NCI-H1436 treated with DMSO at 0.1 percent for 48 hours (cell line): ENCODE measurements at places on chromosomes 3 and 15.

DNA sequence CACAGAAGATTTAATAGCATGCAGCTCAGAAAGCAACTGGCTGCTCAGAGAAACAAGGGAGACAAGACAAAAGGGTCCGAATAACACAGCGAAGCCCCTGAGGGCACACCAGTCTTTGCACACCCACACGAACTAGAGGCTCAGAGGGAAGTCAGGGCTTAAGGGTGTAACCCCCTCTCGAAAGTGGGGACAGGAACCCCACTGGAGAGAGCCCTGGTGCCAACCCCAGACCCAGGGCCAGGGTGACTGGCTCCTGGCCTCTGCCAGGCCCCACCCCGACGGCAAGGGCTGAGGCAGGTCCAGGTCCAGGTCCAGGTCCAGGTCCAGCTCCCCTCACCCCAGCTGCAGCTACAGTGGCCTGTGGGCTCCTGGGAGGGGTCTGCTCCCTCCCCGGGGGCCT is 10.5 kb upstream of the PRR23E start:
- DNase-seq, result no peak

- no peak for DNase-seq
Observed at GRCh38 chr3:197327701-197328100, 29.3 kb upstream of the DLG1 start.

- no peak for DNase-seq
Observed at GRCh38 chr15:27767918-27768640, 331.0 kb downstream of the OCA2 start.

DNA sequence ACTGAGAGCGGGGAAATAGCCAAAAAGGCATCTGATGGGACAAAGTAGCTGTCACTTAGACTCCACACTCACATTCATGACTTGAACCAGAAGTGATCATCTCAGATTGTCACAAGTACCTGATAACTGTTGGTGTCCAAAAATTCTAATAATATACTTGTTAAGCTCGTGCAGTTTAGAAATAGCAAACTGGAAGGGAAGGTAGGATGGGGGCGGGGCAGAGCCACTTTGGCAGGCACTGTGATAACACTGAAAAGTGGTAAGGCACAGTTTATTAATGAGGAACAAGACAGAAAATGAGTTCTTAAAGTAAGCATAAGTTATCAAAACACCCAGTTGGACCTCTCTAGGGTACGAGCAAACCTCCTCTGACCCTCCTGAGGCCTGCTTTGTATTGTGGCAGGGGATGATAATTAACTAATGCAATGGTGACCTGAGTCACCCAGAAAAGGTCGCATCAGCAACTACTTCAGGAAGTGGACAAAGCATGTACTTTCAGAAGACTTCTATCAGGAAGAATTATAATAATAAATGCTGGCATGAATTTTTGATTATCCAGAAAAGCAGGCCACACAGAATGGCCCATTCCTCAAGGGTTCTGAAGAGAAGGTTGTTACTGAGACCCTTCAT is 54.4 kb downstream of the ADCY5 start:
- no peak for DNase-seq

GRCh38 chr3:57227930-57228751 is 612 bp downstream of the APPL1 start:
- no peak for DNase-seq

DNA sequence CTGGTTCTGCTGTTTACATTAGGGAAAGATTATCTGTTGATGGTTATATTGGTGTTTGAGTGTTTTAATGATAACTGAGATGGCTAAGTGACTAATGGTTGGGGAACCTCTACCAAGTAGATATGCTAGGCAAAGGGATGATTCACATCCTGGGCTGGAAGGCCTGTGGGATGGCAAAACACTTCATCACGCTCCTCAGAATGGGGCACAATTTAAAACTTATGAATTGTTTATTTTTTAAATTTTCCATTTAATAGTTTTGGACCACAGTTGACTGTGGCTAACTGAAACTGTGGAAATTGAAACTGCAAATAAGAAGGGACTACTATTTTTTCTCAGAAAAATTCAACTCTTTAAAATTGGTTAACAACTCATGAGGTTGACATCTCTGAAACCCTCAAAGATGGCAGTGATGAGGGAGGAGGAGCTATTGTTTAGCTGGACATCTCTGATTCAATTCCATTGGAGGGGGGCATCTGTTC is 100.5 kb upstream of the ZBED2 start:
- no peak for DNase-seq

- no peak for DNase-seq
Observed at GRCh38 chr3:78645628-78646310, 1122.0 kb downstream of the ROBO1 start.

GRCh38 chr3:195893044-195893395 is 15.3 kb downstream of the TNK2 start:
- no peak for DNase-seq

DNA sequence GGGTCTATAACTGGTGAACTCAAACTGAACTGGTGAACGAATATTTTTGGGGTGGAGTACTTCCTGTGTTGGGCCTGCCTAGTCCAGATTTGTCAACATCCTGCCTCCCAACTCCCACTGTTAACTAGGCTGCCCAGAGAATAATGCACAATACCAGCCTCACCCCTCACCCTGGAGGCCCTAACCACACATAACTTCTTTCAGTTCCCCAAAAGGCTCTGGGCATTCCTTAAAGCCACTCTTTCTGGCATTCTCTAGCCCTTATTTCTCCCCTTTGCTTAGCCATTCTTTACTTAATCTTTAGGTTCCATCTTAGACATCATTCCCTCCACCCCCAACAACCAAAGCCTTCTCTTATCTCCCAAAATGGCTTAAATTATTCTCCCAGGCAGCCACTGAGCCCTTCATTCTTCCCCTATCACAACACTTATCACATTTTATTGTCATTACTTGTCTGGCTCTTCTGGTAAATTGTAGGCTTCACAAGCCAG is 9.1 kb upstream of the SEC11A start:
- no peak for DNase-seq

- no peak for DNase-seq
Observed at GRCh38 chr15:33438396-33438795, 127.6 kb downstream of the RYR3 start.

- no peak for DNase-seq
Observed at GRCh38 chr15:75827691-75828090, 15.6 kb upstream of the UBE2Q2 start.

GRCh38 chr3:132119531-132119930 is 84.7 kb upstream of the CPNE4 start:
- no peak for DNase-seq

DNA sequence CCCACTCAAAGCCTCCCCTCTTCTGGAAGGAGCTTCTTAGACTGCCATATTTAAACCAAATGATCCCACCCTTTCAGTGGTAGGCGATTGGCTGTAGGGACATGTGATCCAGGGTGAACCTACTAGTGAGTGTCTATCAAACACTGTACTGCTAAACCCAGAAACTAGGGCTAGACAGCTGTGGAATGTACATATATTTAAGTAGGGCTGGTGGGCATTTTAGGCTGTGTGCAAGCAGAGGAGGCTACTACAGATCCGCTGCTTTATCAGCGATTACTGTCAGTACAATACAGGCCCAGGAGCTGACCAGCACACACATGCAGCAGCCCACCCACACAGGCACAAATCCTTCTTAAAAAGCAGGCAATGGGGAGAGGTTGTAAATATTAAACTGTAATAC is 15.4 kb upstream of the LARP6 start:
- no peak for DNase-seq

- no peak for DNase-seq
Observed at GRCh38 chr3:167318306-167318705, 61.8 kb downstream of the ZBBX start.

- no peak for DNase-seq
Observed at GRCh38 chr15:63198371-63199250, 9.2 kb downstream of the RAB8B start.

DNA sequence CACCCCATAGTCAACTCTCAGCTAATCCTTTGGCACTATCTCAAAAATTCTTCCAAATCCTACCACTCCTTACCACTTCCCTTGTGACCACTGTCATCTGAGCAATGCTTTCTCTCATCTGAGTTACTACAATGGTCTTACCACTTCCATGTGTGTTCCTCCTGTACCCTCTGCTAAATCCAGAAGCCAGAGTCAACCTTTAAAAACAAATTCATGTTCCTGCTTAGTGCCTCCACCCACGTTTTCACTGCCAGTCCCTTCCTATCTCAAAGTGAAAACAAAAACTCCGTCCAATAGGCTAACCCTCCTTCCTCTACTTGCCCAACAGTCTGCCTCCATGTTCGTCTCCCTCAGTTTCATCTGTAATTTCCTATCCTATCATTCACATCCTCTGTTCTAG is 109.0 kb downstream of the ADAMTS9 start:
- DNase-seq, result no peak

- DNase-seq, result no peak
Observed at GRCh38 chr3:14832975-14833722, 14.4 kb downstream of the FGD5 start.

GRCh38 chr15:45088801-45089711 is 24.9 kb downstream of the DUOX2 start:
- DNase-seq, result no peak

GRCh38 chr3:61648481-61648880 is 87.1 kb downstream of the PTPRG start:
- DNase-seq, result no peak

DNA sequence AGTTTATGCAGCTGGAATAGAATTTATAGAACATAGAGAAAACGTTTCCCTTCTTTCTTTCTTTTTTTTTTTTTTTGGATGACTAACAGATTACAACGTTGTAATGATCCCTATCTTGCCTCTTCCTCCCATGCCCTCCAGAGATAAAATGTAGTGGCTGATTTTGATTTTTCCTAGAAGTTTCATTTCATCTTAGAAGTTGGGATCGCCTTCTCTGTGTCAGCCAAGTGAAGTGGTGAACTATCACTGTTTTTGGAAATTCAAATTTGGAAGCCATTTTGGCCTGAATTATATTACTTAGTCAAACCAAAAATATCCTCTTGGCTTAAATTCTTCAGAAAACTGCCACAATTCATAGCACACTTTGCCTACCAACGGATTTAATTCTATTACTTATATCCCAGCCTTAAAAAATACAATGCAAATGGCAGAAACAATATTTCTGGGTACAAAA is 1025.5 kb upstream of the NR2F2 start:
- DNase-seq, result no peak

DNA sequence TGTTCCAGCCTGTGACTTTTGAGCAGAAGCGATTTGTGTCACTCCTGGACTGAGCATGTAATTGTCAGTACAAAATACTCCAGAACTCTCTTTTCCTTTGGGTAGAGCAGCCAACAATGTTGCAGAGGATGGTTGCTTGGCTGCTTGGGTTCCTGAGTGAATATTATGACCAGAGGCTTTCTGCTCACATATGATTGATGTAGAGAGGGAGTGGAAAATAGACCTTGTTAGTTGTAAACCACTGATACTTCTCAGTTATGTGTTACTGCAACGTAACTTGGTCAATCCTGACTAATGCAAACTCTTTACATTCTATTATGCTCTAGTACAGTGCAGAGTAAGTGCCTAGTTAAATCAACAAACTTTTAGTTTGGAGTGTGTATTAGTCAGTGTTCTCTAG is 322.6 kb upstream of the KCNH8 start:
- no peak for DNase-seq

- DNase-seq, result no peak
Observed at GRCh38 chr3:63976872-63977200, 46.5 kb downstream of the PSMD6 start.

GRCh38 chr3:36813305-36813704 is 49.0 kb upstream of the DCLK3 start:
- DNase-seq, result no peak

DNA sequence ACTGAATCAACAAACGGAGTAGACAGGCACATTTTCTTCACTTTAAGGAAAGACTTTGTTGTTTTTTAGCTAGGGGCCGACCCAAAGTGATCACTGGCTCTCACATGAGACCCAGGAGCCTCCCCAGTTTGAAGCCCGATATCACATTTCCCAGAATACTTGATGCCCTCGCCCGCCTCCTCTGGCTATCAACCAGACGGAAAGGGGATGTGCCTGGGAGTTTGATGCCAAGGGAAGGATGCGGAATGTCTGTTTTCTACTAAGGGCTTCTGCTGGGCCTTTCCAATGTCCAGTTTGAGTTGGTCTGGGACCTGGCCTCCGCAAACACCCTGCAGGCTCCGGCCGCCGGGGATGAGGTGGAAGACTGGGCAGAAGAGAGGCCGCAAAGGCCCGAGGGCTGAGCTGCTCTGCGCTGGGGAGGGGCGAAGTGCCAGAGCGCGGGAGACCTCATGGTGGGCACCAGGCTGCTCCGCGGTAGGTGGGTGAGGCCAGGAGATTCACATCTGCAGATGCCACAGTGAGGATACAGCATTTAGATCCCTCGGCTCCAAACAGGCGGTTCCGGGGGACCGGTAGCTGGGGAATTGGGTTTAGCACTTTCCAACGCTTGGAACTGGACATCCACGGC is 491 bp upstream of the ZNF774 start:
- DNase-seq, result no peak

DNA sequence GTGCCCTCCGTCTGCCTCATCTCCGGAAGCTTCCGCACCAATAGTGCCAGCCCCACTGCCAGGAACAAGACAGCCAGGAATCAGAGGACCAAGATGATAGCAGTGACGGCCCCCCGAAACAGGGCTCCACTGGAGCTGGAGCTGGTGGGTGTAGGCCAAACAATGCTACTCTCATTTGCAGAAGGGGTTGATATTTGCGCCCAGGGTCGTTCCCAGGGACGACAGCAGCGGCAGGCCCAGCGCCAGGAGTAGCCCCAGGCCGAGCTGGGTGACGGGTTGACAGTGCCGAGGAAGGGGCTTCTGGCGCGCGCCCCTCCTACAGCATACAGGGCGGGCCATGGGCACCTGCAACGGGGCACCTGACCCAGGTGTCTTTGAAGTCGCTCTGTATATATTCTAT is 301.4 kb downstream of the CNTN6 start:
- no peak for DNase-seq

DNA sequence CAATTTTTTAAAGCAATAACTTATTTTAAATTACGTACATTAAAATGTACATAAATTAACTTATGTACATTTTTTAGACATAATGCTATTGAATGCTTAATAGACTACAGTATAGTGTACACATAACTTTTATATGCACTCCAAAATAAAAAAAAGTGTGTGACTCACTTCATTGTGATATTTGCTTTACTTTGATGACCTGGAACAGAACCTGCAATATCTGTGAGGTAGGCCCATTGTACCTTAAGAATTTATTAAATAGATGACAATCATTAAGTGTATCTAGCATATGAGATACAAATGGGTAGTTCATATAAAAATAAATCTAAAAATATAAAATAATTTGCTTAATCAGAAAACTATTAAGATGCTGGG is 276.7 kb downstream of the NFKBIZ start:
- no peak for DNase-seq

DNA sequence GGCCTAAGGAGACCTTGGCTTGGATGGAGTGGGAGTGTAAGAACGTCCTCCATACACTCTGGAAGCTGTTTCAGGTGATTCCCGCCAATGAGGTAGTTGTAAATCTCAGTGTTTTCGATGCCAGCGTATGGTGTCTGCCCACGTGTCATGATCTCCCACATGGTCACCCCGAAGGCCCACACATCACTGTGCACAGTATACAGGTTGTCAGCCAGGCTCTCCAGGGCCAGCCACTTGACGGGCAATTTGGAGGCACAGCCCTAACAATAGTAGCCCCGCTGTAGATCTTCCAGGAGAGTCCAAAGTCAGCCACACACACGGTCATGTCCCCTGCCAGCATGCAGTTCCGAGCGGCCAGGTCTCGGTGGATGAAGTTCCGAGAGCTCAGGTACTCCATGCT is 51.9 kb downstream of the ETFA start:
- no peak for DNase-seq

GRCh38 chr15:89524184-89524583 is 27.8 kb upstream of the RHCG start:
- no peak for DNase-seq
